T-helper 1 cell (primary cell): ENCODE measurements at places on chromosomes 1 and 21.

- DNase-seq, result no peak
Observed at GRCh38 chr1:24374891-24375786, 38.4 kb downstream of the STPG1 start.

GRCh38 chr21:27250366-27250765 lies 283.5 kb upstream of the ADAMTS5 start:
- DNase-seq, result no peak

- no peak for DNase-seq
Observed at GRCh38 chr1:97816927-97817326, 103.9 kb downstream of the DPYD start.

DNA sequence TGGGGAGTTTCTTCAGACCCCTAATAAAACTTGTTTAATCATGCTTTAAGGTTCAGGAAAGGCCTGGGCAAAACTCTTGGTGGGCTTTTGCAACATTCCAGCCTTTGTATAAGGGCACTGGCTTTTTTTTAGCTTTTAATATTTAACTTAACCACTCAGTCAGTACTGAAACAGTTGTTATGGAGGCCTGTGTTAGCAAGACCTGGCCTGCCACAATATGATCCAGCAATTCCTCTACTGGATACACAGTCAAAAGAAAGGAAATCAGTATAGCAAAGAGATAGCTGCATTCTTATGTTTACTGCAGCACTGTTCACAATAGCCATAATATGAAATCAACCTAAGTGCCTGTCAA lies 75.1 kb upstream of the COG2 start:
- no peak for DNase-seq

GRCh38 chr1:184422490-184423233 lies 35.8 kb downstream of the C1orf21 start:
- no peak for DNase-seq

DNA sequence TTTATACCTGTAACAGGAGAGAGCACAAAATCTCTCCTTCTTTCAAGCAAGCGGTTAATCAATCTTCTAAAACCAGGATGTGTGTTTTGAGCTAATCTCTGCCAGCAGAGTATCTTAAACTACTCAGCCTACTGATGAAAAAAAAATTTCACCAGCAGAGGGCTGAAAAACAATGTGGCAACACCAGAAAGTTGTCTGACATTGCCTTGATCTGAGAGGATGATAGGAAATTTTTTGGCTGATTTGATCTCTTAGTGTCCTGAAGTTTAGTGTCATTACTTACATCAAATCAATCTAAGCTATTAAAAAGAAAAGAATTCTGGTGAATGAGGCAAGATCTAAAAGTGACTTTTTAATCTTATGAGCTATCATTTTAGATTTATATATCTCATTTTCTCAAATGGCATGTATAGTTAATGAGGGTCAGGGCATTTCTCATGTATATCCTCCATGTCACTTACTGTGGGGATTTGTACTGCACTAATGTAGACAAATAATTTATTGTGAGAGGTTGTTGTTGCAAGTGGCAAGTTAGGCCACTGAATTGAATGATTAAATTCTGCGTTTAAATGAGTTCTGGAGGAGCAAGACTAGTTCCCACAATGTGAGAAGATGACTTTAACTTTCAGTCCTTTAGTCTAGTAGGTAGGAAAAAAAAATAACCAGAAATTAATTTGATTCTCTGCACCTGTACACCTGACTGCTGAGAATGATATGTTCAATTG lies 10.9 kb downstream of the ADAMTS1 start:
- DNase-seq, result no peak

DNA sequence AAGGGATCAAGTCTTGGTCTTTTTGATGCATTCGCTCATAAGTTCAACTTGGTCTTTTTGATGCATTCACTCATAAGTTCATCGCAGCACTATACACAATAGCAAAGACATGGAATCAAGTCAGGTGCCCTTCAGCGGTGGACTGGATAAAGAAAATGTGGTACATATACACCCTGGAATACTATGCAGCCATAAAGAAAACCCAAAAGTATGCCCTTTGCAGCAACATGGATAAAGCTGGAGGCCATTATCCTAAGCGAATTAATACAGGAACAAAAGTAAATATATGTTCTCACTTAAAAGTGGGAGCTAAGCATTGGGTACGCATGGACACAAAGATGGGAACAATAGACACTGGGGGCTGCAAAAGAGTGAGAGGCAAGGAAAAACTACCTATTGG lies 29.8 kb upstream of the FOXE3 start:
- no peak for DNase-seq

DNA sequence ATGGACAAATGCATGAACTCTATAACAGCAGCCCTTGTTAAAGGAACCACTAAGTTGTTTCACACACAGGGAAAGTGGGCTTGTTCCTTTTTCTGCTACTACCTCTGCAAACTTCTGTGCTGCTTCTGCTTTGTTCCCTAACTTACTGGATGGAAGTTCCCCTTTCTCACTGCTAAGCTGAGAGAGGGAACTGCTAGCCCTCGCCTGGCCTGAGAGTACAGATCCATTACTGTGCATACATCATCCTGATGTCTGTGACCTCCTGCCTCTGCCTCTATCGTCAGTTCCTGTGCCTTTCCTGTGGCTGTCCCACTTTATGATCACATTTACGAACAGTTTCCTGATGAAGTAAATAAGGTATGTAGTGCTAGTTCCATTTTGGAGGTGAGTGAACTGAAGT lies 3.5 kb downstream of the GNAT2 start:
- DNase-seq, result no peak

GRCh38 chr1:209395169-209395568 lies 188.3 kb upstream of the CAMK1G start:
- DNase-seq, result no peak

- DNase-seq, result no peak
Observed at GRCh38 chr21:46284077-46284644, 1.2 kb downstream of the MCM3AP start.

- DNase-seq, result no peak
Observed at GRCh38 chr21:27326301-27326700, 359.4 kb upstream of the ADAMTS5 start.

DNA sequence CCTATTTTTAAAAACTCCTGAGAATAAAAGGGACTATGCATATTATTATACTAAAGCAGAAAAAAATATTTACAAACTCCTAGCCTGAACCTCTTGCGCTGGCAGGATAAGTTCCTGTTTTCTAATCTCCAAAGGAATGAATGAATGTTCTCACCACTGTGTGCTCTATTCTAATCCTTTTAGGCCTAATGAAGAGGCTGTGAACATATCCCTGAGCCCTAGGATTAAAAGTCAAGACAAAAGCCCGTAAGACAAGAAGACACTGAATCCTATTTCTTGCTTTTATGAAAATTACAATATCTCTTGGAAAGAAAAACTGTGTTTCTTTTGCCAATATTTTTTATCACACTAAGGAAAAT lies 317.5 kb downstream of the HHAT start:
- no peak for DNase-seq

GRCh38 chr1:14827870-14828269 lies 229.4 kb downstream of the KAZN start:
- no peak for DNase-seq

DNA sequence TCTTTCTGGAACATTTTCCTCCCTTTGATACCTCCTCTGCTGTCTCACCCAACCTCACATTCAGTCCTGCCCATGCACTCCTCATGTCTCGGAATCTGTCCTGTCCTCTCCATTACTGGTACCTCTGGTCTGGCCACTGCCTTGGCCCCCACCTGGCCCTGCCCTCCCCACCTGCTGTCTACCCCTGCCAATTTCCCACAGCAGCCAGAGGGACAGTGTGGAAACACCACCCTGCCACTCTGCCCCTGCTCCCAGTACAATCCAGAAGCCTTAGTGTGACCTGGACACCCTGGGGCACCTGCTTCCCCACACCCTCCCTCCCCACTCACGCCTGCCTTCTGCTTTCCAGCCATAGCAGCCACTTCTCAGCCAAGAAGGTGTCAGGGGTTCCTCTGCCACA lies 534.4 kb downstream of the MATN1 start:
- DNase-seq, result no peak

DNA sequence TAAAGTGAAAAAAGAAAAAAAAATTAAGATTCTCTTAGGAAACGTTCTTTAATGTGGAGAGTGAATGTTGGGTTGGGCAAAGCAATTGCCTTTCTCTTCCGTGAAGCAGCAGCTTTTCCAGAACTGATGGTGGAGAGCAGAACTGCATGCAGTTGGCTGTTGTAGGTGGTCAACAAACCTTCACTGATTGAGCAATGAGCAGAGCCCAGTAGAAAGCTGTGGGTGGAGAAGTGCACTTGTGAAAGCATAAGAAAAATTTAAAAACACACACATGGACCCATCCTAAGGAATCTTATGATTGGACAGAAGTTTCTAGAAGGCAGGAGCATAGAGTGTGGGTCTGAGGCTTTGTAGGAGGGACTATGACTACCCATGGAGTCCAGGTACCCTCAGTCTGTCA lies 4.5 kb downstream of the PRELP start:
- DNase-seq, result no peak

- DNase-seq, result peak; percentile 78
Observed at GRCh38 chr1:154791292-154792166, 78.6 kb downstream of the KCNN3 start.

- DNase-seq, result peak; percentile 75
Observed at GRCh38 chr1:160795951-160796383, at the start of gene LY9. TSS of gene LY9 (plus strand) at chr1:160796174. CDS start at chr1:160796188, 14 bp downstream.

- no peak for DNase-seq
Observed at GRCh38 chr1:163296504-163297263, 25.1 kb upstream of the NUF2 start.

DNA sequence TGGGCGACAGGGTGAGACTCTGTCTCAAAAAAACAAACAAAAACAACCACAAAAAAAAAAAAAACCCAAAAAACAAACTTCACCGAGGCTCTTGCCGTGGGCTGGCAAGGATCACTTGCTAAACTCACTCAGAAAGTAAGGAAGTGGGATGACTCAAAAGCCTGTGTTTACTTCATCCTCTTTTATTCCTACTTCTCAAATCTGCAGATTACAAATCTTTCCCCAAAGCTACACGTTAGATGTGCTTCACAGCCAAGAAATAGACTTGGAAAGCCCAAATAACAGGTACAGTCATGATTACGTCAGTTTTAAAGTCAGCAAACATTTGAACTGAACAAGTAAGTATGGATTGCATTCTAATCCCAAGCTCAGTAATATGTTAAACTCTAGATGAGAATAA lies 359.3 kb downstream of the ADGRL2 start:
- no peak for DNase-seq

- DNase-seq, result no peak
Observed at GRCh38 chr1:220819467-220820026, 32.8 kb downstream of the MTARC1 start.

DNA sequence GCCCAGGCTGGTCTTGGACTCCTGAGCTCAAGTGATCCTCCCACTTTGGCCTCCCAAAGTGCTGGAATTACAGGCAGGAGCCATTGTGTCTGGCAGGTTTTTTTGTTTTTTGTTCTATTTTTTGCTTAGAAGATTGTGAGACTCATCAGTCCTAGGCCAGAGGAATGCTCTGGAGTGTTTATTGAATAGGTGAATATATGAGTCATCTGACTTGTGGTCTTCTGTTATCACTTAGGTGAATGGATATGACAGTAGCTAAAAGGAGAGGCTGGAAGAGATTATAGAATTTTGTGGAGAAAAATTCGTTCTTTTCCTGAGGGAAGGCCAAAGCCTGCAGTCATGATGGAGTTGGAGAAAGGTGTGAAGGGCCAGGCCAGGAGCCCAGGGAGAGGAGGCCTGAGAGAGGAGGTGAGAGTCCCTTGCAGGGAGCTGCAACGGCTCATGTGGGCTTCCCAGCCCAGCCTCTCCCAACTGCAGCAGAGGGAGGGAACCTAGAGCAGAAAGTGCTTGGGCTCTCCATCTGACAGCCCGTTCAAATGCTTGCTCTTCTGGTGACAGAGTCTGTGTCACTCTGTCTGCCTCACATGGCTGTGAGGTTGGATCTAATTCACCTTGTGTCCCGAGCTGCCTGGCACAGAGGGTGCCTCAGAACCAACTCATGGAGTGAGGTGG lies 31.6 kb upstream of the ACOT11 start:
- DNase-seq, result no peak

DNA sequence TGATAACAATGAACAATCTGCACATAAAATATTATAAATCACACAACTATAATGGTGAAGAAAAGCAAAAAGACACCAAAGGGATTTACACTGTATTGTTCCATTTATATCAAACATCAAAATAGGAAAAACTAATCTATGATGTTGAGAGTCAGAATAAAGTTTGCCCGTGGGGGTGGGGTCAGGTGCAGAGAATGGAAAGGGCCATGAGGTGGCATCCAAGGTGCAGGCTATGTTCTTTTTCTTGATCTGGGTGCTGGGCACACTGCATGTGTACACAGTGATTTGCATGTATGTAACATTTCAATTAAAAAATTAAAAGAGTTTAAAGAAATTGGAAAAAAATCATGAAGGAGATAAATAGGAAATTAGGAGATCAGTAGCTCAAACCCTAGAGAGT lies 127.3 kb downstream of the DSCAM start:
- DNase-seq, result no peak

GRCh38 chr1:77954521-77954920 lies 24.4 kb downstream of the FUBP1 start:
- no peak for DNase-seq

DNA sequence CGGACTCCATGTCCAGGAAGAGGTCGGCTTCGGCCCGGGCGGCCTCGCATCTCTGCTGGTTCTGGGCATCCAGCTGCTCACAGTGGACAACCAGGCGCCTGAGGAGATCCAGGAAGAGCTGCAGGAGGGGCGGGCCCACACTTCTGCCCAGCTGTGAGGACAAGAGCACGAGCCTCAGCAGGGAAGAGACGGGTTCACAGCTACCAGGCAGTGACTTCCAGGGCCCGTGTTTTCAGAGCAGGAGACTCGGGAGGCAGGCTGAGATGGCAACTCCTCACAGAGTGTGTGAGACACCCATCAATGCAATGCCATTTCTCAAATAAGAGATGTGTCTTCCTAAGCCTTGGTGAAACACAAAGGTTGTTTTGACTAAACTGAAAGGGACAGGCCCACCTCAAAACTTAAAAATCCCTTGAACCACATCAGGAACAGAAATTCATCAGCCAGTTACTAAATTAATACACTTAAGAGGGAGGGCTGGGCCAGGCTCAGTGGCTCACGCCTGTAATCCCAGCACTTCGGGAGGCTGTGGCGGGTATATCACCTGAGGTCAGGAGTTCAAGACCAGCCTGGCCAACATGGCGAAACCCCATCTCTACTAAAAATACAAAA lies 43.4 kb downstream of the URB1 start:
- no peak for DNase-seq

DNA sequence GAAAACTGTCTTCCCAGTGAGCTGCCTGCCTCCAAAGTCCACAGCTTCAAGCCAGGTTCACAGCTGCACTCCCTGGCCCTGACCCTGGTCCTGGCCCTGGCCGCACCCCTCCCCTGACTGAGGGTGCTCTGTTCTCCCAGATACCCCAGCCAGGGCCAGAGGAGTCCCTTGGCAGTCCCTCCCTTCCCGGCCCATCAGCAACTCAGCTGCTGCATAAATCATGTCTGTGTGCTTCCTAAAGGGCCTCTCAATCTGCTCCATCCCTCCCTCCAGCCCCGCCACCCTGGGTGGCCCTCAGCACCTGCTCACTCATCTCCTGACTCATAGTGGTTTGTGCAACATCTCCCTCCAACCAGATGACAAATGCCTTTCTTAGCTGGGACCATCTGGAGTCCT lies 24.8 kb upstream of the C1orf174 start:
- DNase-seq, result no peak
